ENCODE measurements at places on chromosomes 3 and 15. TPM values are rescaled to one million over a fixed set of nuclear protein-coding genes. Genes with fewer than 3 reads are reported as not detected.

Gene TNNC1
- not detected for total RNA-seq

Gene DNAJA4
- 25.6 TPM for total RNA-seq

Gene ROPN1
- not detected for total RNA-seq

Gene NR2F2
- total RNA-seq = 14.9 TPM

Gene ACTR8
- 25.9 TPM for total RNA-seq

Gene CPNE9
- not detected for total RNA-seq

Gene GCSAM
- total RNA-seq = 5.8 TPM

Gene AHSG
- not detected for total RNA-seq

Gene SEC11A
- 49.2 TPM for total RNA-seq

Gene NBEAL2
- total RNA-seq = 304 TPM

Gene SAMMSON
- total RNA-seq = not detected

Gene MYL3
- 17.3 TPM for total RNA-seq

Gene C3orf80
- not detected for total RNA-seq

Gene ZNF592
- total RNA-seq = 39.1 TPM

Gene NDN
- 23.8 TPM for total RNA-seq

Gene CPNE4
- total RNA-seq = not detected

Gene ACTRT3
- total RNA-seq = not detected

Gene CSPG5
- total RNA-seq = not detected

Gene MAP6D1
- 1.8 TPM for total RNA-seq

Gene WDR49
- 3.0 TPM for total RNA-seq

Gene RTP3
- not detected for total RNA-seq

Gene LMCD1
- 8.6 TPM for total RNA-seq

Gene ERC2
- total RNA-seq = not detected

Gene LRRC15
- not detected for total RNA-seq

Gene PRR20G
- not detected for total RNA-seq

Gene RARRES1
- 225 TPM for total RNA-seq

Gene NANOGP8
- not detected for total RNA-seq

Gene DNAH12
- total RNA-seq = 0.13 TPM

Gene ST8SIA2
- not detected for total RNA-seq

Gene DYNC1LI1
- 15.3 TPM for total RNA-seq

Gene GOLGA6D
- total RNA-seq = not detected

Gene LTK
- 13.8 TPM for total RNA-seq

Gene MYZAP
- total RNA-seq = 19.3 TPM

Gene SLC22A14
- total RNA-seq = not detected

Gene TYRO3
- total RNA-seq = 2.8 TPM

Gene DENND6A
- 15.2 TPM for total RNA-seq
